ENCODE measurements at places on chromosomes 13 and 19.

DNA sequence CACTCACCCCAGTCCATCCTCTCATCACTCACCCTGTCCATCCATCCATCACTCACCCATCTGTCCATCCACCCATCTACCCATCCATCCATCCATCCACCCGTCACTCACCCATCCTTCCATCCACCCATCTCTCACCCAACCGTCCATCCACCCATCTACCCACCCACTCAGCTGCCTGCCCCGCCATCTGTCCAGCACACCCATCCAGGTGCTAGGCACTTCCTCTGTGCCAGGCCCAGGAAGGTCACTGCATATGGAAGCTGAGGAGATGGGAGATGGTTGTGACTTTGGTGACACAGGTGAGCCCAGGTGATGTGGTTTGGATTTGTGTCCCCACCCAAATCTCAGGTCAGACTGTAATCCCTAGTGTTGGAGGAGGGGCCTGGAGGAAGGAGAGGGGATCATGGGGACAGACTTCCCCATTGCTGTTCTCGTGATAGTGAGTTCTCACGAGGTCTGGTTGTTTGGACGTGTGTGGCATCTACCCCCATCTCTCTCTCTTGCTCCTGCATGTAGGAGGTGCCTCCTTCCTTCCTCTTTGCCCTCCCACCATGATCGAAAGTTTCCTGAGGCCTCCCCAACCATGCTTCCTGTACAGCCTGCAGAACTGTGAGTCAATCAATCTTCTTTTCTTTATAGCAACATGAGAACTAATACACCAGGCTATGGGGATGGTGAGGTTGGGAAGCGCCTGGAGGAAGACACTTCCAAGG lies 15.9 kb upstream of the C13orf46 start:
- DNase-seq = no peak

DNA sequence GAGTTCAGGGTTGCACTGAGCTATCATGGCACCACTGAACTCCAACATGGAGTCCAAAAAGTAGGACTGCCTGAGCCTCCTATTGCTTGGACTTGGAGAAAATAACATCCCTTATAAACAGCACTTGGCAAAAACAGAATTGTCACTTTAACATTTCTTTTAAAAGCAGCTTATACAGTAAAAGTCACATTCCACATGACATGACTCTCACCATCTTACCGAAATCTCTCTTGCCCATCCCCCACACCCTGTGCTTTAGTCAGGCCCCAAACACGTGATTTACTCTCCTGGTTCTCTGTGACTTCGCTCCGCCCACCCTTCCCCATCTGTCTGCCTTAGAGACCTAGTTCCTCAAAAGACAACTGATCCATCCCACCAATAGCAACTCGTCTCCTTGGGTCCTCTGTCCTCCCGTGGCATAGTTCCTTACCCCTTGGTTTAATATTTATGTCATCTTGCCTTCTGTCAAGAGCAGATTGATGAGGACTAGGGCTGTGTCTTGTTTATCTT lies 4.6 kb downstream of the SAFB start:
- peak; percentile 74 for DNase-seq

GRCh38 chr13:110269509-110270185 lies 37.3 kb downstream of the COL4A1 start:
- DNase-seq = no peak

DNA sequence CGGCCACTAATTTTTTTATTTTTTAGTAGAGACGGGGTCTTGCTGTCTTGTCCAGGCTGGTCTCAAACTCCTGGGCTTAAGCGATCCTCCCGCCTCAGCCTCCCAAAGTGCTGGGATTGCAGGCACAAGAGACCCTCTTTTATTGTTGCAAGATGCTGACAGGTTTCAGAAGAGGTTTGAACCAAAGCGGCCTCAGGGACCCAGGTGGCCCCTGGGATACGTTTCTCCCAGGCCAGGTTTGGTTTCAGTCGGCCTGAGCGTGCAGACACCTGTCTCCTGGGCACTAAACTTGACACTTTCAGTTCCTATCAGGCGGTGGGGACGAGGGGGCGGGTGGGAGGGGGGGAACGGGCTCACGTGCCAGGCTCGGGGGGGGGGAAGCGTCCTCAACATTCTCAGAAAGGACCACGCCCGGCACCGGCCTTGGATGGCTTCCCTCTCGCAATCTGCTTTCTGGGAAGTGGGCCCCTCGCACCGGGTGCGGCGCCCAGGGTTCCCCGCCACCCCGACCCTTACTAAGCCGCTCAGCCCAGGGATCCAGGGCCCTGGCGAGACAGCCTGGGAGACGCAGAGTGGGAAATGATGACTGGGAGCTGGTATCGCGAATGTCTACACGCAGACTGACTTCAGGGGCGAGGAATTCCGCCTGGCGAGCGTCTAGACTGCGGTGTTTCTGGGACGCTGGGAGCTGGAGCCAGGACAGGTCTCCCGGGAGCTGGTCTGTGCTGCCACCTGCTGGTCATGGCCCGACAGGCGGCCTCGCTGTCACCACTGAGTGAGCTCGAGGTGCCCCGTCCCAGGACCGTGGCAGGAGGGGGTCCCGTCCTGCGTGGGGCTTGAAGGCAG lies 91.6 kb downstream of the GNG7 start:
- peak; percentile 96 for DNase-seq

- peak; percentile 55 for DNase-seq
Observed at GRCh38 chr19:47109541-47110375, 3.8 kb downstream of the ZC3H4 start.

- DNase-seq = no peak
Observed at GRCh38 chr13:72489751-72490150, 237.7 kb downstream of the MZT1 start.

DNA sequence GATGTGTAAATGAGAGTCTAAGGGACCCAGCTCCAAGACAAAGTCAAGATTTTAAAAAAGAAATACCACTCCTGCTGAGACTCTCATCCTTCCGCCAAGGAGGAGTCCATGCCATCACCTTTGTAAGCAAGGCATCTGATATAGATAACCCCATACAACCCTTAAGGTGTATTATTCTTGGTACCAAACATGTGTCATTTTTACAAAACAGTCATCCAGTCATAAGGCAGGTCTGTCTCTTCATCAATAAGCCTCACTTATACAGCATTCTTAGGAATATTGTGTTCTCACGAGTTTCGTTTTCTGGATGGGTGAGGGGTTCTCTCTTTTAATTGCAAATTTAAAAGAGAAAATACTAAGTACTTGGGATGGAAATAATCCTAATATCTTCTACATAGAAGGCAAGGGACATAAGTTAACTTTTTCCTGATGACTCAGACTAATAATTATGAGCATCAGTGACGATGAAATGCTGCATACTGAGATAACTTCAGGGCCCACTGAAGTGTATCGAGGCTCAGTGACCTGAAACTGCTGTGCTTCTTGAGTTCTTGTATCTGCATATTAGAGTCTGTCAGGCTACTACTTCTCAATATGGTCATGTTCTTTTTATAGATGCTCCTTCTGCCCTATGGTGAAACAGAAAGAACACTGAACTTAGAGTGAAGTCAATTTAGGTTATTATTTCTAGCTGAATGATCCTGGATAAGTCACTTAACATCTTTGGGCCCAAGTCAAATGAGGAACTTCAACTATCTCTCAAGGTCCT lies 166.6 kb downstream of the KLF12 start:
- DNase-seq = no peak

GRCh38 chr13:60482012-60482411 lies 85.0 kb downstream of the TDRD3 start:
- DNase-seq = no peak

GRCh38 chr19:35909684-35910035 lies 1.6 kb upstream of the TYROBP start:
- DNase-seq = no peak

GRCh38 chr13:28582225-28582891 lies 76.6 kb upstream of the POMP start:
- peak; percentile 30 for DNase-seq

All from EH (cell line).